ENCODE measurements at places on chromosomes 7 and 10.
A peak's percentile ranks its signal among the peaks of the same experiment; 100 is the strongest.

DNA sequence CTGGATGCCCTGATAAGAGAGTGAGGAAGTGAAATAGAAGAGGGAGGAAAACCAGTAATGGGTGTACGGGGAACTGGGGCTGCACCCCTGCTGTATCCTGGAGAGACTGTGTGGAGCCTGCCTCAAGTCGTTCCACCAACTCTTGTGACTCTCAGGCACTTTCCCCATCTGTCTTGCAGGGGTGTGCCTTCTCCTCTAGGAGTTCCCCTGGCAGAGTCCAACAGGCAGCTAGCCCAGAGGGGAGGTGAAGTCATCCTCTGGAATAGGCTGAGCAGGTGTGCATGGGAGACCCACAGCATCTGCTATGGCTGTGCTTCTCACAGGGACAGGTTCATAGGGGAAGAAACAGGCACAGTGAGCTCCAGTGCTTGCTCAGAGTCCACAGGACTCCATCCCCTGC lies 46.8 kb downstream of the WIPF3 start:
- DNase-seq, result no peak

DNA sequence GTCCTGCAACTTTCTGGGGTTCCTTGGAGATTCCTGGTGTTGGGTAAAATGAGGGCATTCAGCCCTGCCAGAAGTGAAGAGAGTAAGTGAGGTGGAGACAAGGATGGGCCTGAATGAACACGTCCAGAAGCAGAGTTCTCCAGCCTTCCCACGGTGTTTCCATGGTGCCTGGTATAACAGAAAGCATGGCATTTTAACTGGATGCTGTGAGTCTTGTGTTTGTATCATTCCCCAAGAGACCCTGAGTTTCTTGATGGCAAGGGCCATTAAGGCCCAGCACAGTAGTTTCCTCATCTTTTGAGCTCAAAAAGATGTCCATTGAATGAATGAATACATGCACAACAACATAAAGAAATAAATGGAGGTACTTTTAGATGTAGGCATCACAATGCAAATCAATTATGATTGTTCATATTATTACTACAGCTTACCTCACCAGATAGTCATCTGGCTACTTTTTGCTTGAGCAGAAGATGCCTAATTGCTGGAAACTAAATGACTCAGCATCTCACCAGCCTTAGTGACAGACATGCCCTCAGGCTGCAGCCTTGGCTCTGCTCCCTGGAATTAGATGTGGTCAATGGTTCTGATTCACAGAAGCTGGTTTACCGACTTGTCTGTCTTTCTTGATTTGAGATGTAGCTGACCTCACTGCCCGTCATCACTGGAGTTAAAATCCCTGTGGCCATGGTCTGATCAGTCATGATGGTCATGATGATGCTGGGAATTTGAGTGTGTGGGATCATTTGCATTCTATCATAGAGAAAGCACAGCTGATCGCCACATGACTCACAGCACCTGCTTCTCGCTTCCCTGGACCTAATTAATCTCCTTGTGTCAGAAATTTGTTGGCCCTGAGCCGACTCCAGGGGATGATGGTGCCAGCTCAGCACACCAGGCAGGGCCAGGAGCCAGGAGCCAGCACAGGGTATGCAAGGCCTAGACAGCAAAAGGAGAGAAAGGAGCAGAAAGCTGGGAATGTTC lies 83.9 kb downstream of the CXCL12 start:
- DNase-seq, result peak; percentile 93

DNA sequence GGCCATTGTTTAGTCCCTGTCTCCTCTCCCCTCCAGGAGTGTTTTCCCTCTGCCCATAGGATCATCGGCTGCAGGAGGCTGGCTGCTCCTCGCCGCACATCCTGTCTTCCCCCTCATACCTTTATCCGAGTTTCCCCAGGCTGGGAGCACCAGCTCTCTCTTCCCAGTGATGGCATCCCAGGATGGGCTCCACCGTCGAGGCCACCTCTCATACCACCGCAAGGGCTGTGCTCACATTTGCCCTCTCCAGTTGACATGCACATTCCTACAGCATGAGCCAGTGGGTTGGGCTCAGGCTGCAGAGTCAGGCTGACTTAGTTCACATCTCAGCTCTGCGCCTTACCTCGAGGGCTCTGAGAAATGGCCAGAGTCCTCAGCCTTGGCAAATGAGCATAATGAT lies 12.1 kb downstream of the HKDC1 start:
- no peak for DNase-seq

GRCh38 chr10:114499116-114499515 lies 94.8 kb upstream of the AFAP1L2 start:
- DNase-seq, result no peak

DNA sequence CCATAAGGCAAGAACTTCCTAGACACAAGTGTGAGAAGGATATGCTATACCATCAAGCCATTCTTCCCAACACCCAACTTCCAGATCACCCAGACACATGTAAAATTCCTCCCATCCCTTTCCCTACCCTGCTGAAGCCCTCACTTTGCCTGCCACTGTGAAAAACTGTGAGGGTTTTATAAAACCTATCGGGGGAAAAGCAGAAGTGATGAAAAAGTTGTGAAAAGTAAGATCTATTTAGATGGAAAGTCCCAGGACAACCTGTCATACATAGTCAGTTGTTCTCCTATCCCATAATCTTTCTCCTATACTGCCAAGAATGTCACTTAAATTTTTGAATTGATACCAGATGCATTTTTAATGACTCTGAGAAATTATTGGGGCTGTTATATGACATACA lies 39.0 kb upstream of the PPP3CB start:
- no peak for DNase-seq

GRCh38 chr10:5364890-5365338 lies at the start of gene UCN3:
Gene UCN3 (plus strand): TSS chr10:5364966. CDS start chr10:5373721, 8,755 bp downstream.
- no peak for DNase-seq

GRCh38 chr7:123570390-123571182 lies 13.0 kb upstream of the NDUFA5 start:
- no peak for DNase-seq

GRCh38 chr7:28199021-28199510 lies 18.5 kb upstream of the JAZF1 start:
- DNase-seq, result no peak

Measured in amniotic stem cell (primary cell).